Lung microvascular endothelial cell (primary cell): ENCODE measurements at places on chromosomes 16 and 17. TPM values are rescaled to one million over a fixed set of nuclear protein-coding genes. Genes with fewer than 3 reads are reported as not detected.

- peak; percentile 24 for DNase-seq
Observed at GRCh38 chr17:47239967-47240651, 13.5 kb upstream of the ITGB3 start.

DNA sequence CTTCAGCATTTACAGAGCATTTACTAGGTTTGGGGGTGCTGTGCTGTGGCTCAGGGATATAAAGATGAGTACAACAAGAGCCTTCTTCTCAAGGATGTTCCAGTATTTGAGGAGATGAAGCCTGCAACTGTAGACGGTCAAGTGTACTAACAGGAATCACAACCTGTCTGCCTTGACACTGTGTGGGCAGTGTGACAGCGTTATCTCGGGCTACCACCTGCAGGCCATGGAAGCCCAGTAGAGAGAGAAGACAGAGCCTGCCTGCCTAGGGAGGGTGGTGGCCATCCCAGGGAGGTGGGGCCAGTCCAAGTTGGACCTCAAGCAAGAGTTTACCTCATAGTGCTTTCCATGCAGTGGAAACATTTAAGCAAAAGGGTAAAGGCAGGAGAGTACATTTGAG is 215.1 kb upstream of the ASIC2 start:
- no peak for DNase-seq

The ABAT gene
- total RNA-seq, result 1.1 and 1.6 TPM in 2 replicates

- DNase-seq, result no peak
Observed at GRCh38 chr16:85557083-85557970, 55.8 kb upstream of the GSE1 start.

- DNase-seq, result peak; percentile 74
Observed at GRCh38 chr17:1720856-1721386, 3.6 kb upstream of the WDR81 start.

- no peak for DNase-seq
Observed at GRCh38 chr17:50458701-50459676, 9.7 kb downstream of the CHAD start.

The MYO15A gene
- total RNA-seq, result under 0.01 and 0.22 TPM in 2 replicates

DNA sequence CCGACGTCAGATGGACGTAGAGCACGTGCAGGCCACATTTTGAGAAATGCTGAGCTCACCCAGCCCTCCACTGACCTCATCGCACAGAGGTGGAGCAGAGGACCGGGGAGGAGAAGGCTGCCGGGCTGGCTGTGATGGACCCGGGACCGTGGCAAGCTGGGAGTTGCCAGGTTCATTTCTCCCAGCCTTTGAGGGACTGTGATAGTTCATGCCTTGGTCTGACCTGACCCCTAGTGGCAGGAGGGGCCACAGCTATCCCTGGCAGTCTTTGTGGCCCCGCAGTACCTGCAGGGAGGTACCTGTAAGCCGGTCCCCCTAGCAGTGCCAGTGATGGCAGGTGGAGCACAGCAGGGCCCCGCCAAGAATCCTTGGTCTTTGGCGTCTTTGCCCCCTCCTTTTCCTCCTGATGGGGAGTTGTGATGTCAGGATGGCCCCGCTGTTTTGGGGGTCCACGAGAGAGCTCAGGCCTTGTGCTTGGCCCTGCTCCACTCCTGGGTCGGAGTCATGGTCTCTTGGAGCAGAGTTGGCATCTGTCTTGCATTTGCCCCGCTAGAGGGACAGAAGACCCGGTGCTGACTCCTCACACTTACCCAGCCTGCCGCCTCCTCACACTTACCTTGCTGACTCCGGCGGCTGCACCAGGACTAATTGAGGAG is 50.4 kb downstream of the OR1D5 start:
- peak; percentile 58 for DNase-seq

GRCh38 chr17:47757386-47757785 is 24.4 kb downstream of the TBX21 start:
- no peak for DNase-seq

- DNase-seq, result no peak
Observed at GRCh38 chr16:67026570-67026969, 2.4 kb upstream of the CBFB start.

- no peak for DNase-seq
Observed at GRCh38 chr17:69043098-69043734, 17.5 kb downstream of the ABCA9 start.
